ENCODE measurements at places on chromosomes 11 and 22.

- DNase-seq: no peak
Observed at GRCh38 chr11:69148806-69149205, 6.9 kb upstream of the SMIM38 start.

DNA sequence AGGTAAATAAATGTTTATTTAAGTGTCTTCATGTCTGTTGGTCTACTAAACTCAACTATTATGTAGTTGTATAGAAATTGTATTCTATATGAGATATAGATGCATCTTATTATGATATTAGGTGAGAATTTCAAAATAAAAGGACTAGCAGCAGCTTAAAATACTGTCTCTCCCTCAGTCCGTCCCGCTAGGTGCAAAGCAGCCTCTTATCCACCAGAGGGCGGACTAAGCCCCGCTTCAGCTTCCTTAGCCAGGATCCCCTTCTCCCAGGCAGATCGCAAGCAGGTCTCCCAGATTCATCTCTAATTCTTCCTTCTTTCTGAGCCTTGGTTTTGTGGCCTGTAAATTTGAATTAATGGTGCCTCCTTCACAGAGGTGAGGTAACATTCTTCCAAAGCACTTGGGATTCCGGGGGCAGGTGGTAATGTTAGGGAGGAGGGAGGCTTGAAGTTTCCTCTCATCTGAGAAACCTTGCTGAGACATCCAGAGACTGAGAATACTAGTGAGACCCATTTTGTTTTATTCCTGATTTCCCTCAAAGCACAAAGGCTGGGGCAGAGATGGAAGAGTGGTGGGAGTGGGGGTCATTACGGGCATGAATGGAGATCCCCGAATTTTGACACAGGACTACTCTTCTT, 13.5 kb upstream of the INSC start:
- DNase-seq: peak; percentile 70

DNA sequence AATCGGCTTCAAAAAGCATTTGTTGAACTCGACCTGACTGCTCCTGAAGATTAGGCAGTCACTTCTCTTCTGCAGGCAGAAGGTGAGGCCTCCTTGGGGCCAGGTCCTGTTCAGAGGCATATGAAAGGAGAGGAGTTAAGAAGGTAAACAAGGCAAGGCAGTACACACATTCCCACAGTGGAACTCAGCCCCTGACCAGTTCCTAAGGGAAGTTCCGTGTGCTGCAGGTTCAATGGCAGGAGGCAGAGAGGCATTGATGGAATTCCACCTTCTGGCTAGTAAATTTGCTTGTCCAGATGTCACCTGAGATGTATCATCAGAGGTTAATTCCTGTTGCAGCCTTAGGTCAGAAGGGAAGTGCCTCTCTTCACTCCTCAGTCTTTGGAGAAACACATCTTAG, 337.0 kb upstream of the MTNR1B start:
- DNase-seq: no peak

- DNase-seq: no peak
Observed at GRCh38 chr11:28107191-28107749, 686 bp downstream of the KIF18A start.

- DNase-seq: no peak
Observed at GRCh38 chr22:33969045-33969444, 48.8 kb upstream of the LARGE1 start.

GRCh38 chr11:66559142-66559865, 9.1 kb downstream of the CTSF start:
- DNase-seq: peak; percentile 28

GRCh38 chr11:65438257-65439151, 15.9 kb downstream of the NEAT1 start:
- no peak for DNase-seq

DNA sequence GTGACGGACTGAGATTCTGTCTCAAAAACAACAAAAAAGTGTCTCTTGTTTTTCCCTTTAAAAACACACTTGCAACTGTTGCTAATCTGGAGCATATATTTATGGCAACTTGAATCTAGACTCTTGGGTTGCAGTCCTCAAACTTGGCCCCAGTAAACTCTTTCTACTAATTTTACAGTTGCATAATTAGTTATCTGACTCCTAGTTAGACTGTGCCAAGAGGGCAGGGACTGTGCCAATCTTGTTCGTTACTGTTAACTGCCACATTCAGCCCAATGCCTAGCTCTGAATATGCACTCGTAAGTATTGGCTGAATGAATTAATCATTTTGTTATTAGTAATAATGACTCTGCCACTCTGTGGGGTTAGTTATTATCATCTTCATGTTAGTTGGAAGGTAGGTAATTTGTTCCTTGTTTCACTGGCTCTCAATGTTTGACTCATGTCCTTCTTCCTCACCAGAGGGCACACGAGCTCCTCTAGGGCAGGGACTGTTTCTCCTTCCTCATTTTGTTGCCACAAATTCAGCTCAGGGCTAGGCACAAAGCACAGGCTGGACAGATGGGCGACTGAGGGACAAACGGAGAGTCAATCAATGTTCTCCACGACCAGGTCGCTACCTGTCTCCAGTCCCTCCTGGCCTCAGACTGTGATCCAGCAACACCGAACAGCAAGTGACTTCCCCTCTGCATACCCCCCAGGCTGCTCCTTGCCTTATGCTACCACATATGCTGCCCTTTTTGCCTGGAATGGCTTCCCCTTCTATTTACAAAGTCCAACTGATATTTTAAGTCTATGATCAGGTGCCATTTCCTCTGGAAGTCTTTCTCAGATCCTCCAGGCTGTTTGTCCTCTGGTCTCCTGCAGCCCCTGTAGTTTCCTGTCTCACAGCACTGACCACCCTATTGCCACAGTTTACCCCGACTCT, 9.0 kb downstream of the CLPB start:
- DNase-seq: no peak

- DNase-seq: peak; percentile 27
Observed at GRCh38 chr11:134504146-134504905, 92.3 kb upstream of the B3GAT1 start.

DNA sequence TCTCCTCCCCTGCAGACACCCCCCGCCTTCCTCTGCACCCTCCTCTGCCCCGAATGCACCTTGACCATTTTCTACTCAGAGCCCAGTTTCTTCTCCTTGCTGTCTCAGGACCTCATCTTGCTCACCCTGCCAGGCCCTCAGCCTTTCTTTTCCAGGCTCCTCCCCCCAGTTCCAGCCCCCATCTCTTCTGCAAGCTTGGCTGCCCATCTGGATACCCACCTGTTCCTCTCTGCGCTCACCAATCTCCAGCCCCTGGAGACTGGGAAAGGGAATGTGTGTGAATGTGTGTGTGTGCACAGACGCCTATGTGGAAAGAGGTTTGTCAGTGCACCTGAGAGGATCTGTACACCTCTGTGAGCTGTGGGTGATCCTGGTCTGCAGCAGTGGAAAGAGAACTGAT, 36.4 kb downstream of the SLC22A12 start:
- DNase-seq: no peak

DNA sequence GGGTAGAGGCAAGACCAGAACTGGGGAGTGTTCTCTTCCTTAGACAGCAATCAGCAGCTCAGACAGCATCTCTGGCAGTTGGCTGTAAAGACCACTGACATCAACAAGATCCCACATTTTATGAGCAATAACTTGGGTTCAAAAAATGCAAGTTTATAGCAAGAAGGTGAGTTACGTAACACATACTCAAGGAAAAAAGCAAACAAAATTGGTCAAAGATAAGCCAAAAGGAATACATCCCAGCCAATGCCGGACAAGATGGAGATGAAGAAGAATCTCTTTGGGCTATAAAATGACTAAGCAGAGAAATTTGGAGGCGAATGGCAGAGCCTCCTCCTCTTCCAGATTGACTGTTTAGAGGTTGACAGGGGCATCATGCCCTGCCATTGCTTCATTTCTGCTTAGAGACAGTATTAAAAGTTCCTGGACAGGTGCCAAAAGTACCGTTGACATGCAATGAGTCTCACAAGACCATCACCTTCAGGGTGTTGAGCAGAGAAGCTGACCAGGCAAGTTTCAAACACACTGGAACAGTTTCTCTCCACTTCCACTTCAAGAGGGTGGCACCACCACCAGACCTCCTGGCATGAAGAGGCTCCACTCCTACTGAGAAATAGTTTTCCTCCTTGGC, 55.9 kb downstream of the ENDOD1 start:
- DNase-seq: no peak

DNA sequence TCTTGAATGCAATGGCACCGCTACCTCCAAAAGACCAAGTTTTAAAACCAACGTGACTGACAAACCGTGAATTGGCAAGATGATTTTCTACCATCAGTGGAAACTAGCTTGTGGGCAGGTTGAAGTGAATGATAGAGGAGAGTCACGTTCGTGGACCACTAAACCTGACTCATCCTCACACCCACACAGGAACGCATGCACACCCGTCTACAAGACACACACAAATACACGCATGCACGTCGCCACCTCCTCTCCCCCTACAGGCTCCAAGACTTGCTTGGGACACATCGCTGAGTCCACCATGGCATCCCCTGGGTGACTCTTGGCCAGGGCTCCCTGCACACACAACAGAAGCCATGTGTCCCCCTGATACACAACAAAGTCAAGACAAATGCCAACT, 14.4 kb downstream of the TMPRSS6 start:
- DNase-seq: no peak

DNA sequence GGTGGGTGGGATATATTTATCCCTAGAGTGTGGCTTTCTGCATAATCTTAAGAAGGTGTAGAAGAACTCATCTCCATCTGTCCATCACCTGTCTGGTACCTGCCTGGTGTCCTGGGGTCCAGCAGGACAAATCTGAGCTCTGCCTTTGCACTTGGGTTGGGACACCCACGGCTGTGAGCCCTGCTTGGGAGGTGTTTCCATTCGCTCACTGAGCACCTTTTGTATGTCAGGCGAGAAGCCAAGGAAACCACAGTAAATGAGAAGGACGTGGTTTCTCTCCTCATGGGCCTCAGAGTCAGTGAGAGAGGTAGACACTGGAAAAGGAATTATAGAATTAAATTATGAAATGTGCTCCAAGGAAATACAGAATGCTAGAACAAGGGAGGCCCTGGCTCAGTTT, 555.9 kb downstream of the MIAT start:
- DNase-seq: no peak

GRCh38 chr11:55707029-55707428, 45.0 kb downstream of the OR4C6 start:
- DNase-seq: no peak

GRCh38 chr11:37203006-37203405, 605.0 kb upstream of the RAG2 start:
- no peak for DNase-seq

- DNase-seq: no peak
Observed at GRCh38 chr11:122179961-122180834, 64.2 kb upstream of the BLID start.

DNA sequence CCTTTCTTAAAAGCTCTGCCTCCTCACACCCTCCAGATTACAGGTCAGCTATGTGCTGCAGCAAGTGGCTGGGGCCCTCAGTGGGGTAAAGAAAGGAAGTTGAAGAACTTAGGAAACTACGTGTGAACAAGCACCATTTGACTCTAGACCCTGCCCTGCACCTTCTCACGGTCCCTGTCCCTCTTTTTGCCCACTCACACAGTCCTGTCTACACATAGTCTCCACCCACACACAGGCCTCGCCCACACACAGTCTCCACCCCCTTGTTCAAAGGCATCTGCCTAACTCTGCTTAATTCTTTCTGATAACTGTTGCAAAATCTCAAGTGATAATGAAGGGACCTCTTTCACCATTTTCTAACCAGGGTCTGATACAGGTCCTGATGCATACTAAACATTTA, 59.0 kb downstream of the TMPRSS5 start:
- no peak for DNase-seq

DNA sequence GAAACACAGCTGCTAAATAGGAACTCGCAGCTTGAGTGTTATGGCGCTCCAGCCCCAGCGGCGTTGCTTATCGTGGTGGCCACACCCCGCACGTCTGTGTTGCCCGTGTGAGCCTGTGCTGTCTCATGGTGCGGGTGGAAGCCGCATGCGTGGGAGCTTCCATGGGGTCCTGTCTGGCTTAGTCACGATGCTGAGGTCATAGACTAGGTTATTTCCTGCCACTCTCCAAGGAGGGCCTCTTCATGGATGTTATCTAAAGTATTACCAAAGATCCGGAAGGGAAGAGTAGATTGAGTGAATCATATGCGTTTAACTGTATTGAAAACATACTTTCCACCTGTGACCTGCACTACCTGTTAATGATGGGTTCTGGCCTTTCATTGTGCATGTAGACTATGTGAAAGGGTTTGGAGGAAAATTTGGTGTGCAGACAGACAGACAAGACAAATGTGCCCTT, 21.7 kb downstream of the CTTN start:
- DNase-seq: no peak

- DNase-seq: no peak
Observed at GRCh38 chr22:42319386-42319785, 48.9 kb upstream of the TCF20 start.

All from naive thymus-derived CD8-positive, alpha-beta T cell (primary cell).